ENCODE measurements at places on chromosomes 1 and 21.

GRCh38 chr1:152411134-152411533 is 2.9 kb downstream of the CRNN start:
- DNase-seq, result no peak

- no peak for DNase-seq
These were observed 131.0 kb downstream of the TGFBR3 start for GRCh38 chr1:91754816-91755580.

GRCh38 chr1:1084372-1085170 is 10.5 kb upstream of the RNF223 start:
- no peak for DNase-seq

DNA sequence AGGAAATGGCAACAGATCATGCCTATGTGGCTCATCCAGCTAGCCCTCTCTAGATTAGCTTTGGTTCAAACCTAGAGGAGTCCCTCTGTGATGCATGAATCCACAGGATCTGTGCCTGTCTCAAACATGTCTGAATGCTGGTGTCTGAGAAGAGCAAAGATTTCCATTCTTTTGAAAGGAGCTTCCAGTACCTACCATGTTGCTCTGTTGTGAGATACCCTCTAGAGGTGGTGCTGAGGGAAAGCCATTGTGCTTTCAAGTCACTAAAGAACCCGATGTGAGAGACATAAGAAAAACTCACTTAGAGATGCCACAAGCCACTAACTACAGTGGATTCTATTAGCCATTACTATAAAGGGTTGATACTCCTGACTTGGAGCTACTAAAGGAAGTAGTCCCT is 103.6 kb downstream of the LRRC40 start:
- DNase-seq, result no peak

DNA sequence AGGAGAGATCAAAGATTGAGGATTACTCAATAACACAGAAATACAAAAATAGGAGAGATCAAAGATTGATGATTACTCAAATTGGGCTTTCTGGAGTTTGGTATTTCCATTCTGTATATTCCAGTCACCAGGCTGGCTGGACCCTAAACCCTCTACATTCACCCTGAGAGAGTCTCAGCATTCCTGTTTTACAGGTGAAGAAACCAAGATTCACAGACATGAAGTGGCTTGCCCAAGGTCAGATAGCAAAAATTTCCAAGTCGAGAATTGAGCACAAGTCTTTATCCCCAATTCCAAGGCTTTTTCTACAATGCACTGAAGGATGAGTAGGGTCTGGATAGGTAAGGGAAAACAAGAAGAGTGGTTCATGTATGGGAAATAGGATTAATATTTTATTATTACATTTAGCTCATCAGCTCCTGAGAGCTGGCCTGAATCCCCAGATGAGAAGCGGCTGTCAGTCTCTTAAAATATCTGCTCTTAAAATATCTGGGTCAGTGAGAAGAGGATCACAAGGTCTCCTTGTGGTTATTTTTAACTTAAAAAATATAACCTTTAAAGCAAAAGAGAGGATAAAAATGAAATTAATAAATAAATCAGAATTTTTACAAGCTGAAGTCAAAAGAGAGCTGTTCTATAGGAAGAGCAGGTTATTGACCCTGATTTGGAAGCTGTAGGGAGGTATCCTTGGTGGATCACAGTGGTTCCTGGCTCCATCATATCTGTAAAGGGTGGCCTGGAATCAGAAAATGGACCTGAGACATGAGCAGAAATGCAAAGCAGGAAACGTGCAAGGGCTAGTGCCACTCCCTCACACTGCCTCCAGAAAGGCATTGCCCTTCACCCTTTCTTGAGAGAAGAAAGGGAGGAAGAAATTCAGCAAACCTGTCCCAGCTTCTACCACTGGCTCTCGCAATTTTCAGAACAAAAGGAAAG is 29.1 kb upstream of the SEC16B start:
- no peak for DNase-seq

- no peak for DNase-seq
These were observed 10.1 kb upstream of the TMEM52 start for GRCh38 chr1:1929102-1929638.

DNA sequence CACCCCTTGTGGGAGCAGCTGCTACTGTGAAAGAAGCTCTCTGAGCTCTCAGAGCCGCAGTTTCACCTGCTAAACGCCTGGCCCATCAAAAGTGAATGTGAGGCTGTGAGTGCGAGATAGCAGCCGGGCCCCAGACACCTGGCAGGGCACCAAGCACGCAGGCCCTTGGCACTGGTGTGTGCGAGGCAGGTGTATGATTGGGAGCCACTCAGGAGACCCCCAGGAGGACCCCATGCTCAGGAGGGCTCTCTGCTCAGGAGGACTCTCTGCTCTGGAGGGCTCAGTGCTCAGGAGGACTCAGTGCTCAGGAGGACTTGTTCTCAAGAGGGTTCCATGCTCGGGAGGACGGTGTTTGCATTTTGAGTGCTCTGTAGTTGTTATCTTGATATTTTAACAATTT is 14.3 kb upstream of the ADARB1 start:
- no peak for DNase-seq

- no peak for DNase-seq
These were observed 17.7 kb upstream of the C1orf87 start for GRCh38 chr1:60091195-60091715.

DNA sequence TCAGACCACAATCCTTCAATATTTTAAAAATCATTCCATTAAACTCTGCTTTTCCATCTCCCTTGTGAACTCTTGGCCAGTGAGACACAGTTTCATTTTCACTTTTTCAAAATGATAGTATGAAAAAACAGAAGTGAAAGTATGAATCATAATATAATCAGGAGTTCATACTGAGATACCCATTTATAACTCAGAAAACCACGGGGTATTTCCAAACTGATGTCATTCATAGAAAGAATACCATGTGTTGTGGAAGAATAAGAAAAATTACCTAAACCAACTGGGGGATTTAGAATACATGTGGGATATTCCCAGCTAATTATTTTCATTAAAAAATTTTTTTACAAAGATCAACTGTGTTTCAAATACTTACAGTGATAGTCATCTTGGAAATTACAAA is 149.9 kb downstream of the MRPL39 start:
- no peak for DNase-seq

DNA sequence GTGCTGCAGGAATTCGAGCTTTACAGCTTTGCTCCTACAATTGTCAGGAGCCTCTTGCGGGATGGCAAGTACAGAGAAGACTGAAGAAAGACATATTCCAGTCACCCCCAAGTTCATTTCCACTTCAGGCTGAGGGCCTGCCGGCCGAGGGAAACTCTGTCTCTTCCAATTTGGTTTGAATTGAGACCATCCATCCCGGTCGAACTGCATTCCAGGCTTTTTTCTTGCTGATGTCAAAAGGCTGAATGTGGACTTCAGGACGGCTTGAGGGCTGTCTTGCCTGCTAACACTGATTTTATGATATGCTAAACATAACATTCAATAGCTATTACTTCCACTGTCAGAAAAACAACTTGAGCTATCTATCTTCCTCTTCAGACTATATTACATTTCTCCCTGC is 79.8 kb upstream of the PLXNA2 start:
- DNase-seq, result no peak

DNA sequence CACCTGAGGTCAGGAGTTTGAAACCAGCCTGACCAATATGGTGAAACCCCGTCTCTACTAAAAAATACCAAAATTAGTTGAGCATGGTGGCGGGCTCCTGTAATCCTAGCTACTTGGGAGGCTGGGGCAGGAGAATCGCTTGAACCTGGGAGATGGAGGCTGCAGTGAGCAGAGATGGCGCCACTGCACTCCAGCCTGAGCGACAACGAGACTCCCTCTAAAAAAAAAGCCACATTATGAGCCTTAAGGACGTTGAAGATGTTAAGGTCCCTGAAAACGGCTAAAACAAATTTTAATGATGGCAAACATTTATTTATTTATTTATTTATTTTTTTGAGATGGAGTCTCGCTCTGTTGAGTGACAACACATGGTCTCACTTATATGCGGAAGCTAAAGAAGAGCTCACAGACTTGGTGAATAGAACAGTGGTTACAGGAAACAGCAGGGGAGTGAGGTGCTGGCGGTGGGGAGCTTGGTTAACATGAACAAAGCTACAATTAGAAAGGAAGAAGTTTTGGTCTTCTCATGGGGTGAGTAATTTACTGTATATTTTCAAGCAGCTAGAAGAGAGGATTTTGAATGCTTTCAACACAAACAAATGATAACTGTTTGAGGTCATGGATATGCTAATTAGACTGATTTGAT is 47.1 kb downstream of the TCP10L start:
- no peak for DNase-seq

DNA sequence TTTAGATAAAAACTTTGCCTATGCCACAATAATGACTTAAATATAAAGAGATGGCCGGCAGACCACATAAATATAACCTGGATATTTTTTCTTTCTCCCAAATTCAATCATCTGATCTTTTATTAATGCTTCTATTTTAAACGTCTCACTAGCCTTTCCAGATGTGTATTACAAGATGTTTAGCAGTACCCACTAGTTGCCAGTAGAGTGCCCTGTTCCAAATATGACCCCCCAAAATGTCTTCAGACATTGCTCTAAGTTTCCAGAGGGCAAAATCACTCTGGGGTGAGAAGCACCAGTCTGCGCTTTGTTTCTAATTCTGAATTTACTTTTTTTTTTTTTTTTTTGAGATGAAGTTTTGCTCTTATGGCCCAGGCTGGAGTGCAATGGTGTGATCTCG is 268.1 kb downstream of the GRIK1 start:
- no peak for DNase-seq

DNA sequence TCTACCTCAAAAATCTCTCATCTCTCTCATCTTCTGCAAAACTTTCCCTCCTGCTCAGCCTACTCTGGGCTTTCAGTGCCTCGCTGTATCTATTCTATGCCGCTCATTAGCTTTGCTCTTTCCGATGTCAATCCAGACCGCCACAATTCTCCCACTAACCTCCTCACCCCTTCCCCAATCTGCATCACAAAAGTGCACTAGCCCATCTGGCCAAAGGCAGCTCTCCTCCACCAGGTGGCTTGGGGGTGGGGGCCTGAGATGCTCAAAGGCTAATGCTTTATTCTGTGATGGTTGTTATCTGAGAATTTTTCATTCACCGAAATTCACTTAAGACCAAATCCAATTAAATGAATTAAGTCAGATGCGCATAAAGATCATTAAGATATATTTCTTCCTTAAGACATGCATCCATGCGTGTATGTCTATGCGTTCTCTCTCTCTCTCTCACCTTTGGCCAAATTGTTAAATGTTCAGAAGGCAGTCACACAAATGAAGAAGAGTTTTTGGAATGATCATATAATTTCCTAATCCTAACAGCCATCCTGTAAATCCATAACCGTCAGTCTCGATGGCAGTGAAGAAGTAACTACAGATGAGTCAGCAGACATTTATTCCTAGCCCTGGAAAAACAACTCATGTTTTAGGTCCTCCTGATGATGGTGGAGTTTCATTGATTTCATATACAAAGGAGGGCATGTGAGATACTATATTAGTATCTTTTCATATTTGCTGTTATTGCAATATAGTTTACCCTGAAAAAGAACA is 111.3 kb downstream of the C1orf21 start:
- DNase-seq, result no peak

DNA sequence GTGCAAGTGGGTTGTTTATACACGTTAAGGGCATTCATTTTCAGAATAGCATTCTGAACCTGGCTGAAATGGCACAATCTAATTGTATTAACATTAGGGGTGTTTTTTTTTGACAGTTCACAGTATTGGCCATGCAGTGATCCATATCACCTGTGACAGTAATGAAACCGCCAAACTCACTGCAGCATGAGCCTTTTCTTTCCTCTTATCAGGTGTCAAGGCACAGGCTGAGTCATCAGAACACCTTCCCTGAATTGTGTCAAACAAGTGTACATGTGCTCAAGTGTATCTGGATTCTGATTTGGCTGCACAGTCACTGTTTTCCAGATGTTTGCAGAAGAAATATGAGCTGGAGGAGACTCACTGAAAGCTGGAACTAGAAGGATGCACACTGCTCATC is 47.7 kb upstream of the C8B start:
- DNase-seq, result no peak

DNA sequence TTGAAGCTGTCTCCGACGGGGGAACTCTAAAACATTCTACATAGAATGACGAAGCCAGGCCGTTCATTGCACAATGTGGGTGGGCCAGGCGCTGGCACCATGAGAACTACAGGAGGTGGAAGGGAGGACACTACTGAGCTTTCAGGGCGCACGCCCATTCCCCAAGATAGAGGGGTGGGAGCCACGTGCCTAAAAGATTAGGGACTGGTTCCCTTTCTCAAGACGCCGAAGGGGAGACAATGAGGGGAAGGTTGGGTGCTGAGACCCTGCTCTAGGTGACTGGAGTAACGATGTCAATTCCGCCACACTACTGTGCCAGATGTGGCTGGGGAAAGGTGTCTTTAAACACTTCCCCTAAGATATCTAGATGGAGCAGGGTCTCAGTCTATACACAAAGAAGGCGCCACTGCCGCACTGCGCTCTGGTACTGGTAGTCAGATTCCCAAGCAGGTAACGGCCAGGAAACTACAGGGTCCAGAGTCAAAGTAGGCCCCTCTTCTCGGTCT is 782 bp downstream of the CSDE1 start:
- no peak for DNase-seq

DNA sequence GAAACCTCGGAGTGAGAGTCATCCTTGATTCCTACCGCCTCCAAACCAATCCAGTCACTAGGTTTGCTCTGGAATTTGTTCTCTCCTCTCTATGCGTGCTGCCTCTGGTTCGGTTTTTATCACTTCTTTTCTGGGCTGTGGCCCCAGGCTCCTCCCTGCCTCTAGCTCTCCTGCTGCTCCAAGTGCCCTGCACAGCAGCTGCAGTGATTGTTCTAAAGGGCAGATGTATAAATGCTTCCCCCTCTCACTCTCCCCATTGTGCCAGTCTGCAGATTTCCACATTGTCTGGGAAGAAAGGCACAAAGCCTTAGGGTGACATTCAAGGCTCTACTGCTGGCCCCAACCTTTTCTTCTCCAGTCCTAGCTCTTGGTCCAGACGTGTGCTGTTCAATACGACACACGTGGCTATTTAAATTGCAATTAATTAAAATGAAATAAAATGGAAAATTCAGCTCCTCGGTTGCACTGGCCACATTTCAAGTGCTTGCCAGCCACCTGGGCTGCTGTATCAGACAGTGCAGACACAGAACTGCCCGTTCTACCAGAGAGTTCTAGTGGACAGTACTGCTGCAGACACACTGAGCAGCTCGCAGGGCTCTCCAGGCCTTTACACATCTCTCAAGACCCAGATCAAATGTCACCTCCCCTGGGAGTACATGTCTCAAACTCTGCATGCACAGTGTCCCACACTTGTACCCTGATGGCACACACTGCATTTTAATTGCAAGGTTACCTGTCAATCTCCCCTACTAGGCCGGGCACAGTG is 12.4 kb downstream of the TRIM62 start:
- DNase-seq, result no peak

- no peak for DNase-seq
These were observed 329.3 kb downstream of the DSCAM start for GRCh38 chr21:40517646-40518045.

Data from stimulated activated naive CD4-positive, alpha-beta T cell treated with Interleukin-2 at 50 U/mL for 16 hours (primary cell).